ENCODE measurements at places on chromosomes 7 and 10.

DNA sequence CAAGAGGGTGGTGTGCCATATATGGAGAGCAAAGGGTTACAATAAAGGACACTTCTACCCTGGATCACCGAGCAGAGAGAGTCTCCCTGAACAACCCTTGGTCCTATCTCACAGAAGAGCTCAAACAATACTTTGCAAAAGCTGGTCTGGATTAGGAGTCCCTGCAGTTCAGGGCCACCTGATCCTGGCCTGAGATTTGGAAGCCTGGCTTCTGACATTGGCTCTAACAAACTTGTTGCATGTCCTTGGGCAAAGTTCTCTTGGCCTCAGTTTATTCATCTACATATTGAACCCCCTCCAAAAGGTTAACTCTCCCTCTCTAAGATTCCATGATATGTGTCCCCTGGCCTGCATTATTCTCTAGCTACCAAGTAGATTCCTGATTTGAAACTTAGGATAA is 1.7 kb downstream of the RBP4 start:
- no peak for DNase-seq
- no peak overlapping the region for H3K27ac ChIP-seq
- peaks cover 8% of the 10 kb centered on the region for H3K4me1 ChIP-seq
- H3K27me3 ChIP-seq: peaks cover 29% of the 10 kb centered on the region
- no peaks in the 10 kb centered on the region for H3K36me3 ChIP-seq

- no peaks in the 10 kb centered on the region for H3K27me3 ChIP-seq
- no peak for DNase-seq
- H3K27ac ChIP-seq: no peak overlapping the region
- no peak overlapping the region for H3K4me3 ChIP-seq
- H3K36me3 ChIP-seq: no peaks in the 10 kb centered on the region
- H3K4me1 ChIP-seq: peaks cover 22% of the 10 kb centered on the region
Measured at GRCh38 chr7:106062006-106062405, 50.1 kb downstream of the SYPL1 start.

DNA sequence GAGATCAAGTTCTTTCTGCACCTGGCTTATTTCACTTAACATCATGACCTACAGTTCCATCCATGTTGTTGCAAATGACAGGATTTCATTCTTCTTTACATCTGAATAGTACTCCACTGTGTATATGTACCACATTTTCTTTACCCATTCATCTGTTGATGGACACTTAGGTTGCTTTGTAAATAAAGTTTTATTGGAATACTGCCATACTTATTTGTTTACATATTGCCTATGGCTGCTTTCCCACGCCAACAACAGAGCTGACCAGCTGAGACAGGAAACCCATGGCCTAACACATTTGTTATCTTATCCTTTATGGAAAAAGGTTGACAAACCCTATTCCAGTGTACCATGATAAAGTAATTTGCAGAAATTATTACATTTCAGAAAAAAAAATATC is 153.7 kb downstream of the GLI3 start:
- H3K4me1 ChIP-seq: peaks cover 6% of the 10 kb centered on the region
- H3K36me3 ChIP-seq: no peaks in the 10 kb centered on the region
- H3K27ac ChIP-seq: no peak overlapping the region
- no peaks in the 10 kb centered on the region for H3K27me3 ChIP-seq
- no peak overlapping the region for H3K4me3 ChIP-seq

DNA sequence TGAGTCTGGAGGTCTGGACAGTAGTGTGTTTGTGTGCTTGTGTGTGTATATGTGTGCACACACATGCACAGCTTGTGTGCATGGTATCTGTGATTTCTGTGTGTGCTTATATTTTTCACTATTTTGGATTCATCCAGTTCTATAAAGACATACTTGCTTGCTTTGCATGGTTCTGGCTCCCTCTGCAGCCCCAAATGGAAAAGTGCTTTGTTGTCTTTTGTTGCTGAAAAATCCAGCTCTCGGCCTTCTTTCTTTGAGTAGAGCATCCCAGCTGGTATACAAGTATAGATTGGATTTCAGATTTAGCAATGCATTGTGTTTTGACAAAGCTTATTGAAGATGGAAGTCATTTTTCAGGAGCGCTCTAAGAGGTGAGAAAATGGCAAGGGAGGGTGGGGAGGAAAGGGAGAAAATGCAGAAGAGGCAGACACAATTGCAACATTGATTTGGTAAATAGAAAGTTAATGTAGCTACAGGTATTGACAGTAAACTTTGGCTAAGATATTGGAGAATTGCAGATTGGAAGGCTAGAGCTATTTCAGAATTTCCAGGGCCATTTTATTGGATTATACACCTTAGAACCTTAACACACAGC is 333.9 kb downstream of the AUTS2 start:
- no peak overlapping the region for H3K4me3 ChIP-seq
- peaks cover 4% of the 10 kb centered on the region for H3K36me3 ChIP-seq
- peaks cover 3% of the 10 kb centered on the region for H3K4me1 ChIP-seq
- H3K27me3 ChIP-seq: no peaks in the 10 kb centered on the region
- no peak overlapping the region for H3K27ac ChIP-seq

GRCh38 chr10:79027147-79028055 is 41.4 kb upstream of the ZMIZ1 start:
- no peak overlapping the region for H3K4me3 ChIP-seq
- no peaks in the 10 kb centered on the region for H3K36me3 ChIP-seq

GRCh38 chr7:71286336-71286735 is 154.4 kb downstream of the GALNT17 start:
- no peaks in the 10 kb centered on the region for H3K27me3 ChIP-seq
- peak overlapping the region; percentile 72 for H3K27ac ChIP-seq
- no peaks in the 10 kb centered on the region for H3K36me3 ChIP-seq
- DNase-seq: peak; percentile 90
- H3K4me3 ChIP-seq: no peak overlapping the region

- H3K36me3 ChIP-seq: no peaks in the 10 kb centered on the region
- no peak for DNase-seq
- no peaks in the 10 kb centered on the region for H3K4me1 ChIP-seq
Measured at GRCh38 chr7:64180989-64181388, 26.0 kb upstream of the ZNF735 start.

DNA sequence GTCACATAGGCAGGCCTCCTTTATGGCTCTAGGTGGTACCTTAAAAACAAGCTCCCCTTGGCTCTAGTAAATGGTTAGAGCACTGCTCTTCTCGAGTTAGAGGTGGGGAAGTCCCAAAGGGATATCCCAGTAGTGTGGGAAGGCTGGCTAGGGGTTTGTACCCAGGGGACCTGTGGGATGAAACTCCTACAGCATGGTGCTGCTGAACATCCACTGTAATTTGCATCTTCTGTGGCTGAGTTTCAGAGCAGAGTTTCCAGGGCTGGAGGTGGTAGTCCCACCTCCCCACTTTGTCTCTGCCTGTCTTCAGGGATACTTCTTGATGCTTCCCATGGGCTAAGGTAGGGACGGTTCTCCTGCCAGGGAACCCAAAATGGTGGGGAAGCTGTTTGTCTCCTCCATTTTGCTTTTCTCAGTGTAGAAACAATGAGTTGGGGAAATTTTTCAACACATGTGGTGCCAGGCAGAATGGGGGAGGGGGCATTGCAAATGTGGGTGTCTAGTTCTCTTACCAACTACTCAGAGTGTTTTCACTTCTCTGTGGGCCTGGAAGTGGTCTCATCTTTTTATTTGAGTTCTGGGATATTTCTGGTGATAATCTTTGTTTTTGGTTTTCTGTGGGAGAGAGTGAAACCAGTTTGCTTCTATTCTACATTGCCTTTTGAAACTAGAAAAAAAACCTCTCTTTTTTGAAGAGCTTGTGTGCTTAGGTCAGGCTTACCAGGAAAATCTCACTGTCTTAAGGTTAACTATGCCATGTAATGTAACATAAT is 36.3 kb downstream of the SCART1 start:
- no peak for DNase-seq
- H3K36me3 ChIP-seq: no peaks in the 10 kb centered on the region
- no peaks in the 10 kb centered on the region for H3K4me1 ChIP-seq
- H3K27me3 ChIP-seq: no peaks in the 10 kb centered on the region
- no peak overlapping the region for H3K27ac ChIP-seq

- no peaks in the 10 kb centered on the region for H3K27me3 ChIP-seq
- peaks cover 7% of the 10 kb centered on the region for H3K36me3 ChIP-seq
- DNase-seq: no peak
- H3K27ac ChIP-seq: no peak overlapping the region
- peak overlapping the region; percentile 95 for H3K4me3 ChIP-seq
Measured at GRCh38 chr10:104267721-104268404, 1.1 kb upstream of the GSTO2 start.

- H3K27me3 ChIP-seq: no peaks in the 10 kb centered on the region
- DNase-seq: no peak
- no peak overlapping the region for H3K27ac ChIP-seq
- no peak overlapping the region for H3K4me3 ChIP-seq
- no peaks in the 10 kb centered on the region for H3K36me3 ChIP-seq
Measured at GRCh38 chr10:12423896-12424295, 74.5 kb downstream of the CAMK1D start.

- no peak overlapping the region for H3K4me3 ChIP-seq
- no peaks in the 10 kb centered on the region for H3K36me3 ChIP-seq
- no peaks in the 10 kb centered on the region for H3K27me3 ChIP-seq
- no peaks in the 10 kb centered on the region for H3K4me1 ChIP-seq
- no peak overlapping the region for H3K27ac ChIP-seq
Measured at GRCh38 chr10:33453081-33454025, 118.9 kb upstream of the NRP1 start.

DNA sequence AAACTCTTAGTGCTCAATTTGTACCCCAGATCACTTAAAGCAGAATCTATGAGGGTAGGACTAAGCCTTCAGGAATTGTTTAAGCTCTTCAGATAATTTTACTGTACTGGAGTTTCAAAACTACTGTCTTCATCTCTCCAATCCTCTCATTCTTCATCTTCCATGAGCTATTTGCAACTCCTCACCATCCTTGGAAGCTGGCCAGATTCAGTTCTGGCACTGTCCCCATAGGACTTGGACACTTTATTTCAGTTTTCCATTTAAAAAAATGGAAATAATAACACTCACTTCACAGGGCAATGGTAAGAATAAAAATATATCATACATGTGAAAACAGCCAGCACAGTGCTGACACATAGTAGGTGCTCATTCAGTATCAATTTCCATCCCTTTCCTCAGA is 74.6 kb downstream of the PPP1R17 start:
- H3K27me3 ChIP-seq: no peaks in the 10 kb centered on the region
- DNase-seq: peak; percentile 16
- no peaks in the 10 kb centered on the region for H3K36me3 ChIP-seq
- H3K4me3 ChIP-seq: no peak overlapping the region
- no peaks in the 10 kb centered on the region for H3K4me1 ChIP-seq

DNA sequence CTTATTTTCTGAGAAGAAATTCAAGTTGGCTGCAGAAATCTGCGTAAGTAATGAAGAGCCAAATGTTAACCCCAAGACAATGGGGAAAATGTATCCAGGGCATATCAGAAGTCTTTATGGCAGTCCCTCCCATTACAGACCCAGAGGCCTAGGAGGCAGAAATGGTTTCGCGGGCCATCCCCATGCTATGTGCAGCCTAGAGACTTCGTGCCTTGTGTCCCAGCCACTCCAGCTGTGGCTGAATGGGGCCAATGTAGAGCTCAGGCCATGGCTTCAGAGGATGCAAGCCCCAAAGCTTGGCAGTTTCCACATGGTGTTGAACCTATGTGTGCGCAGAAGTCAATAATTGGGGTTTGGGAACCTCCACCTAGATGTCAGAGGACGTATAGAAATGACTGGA is 131.9 kb downstream of the GPR37 start:
- H3K27ac ChIP-seq: no peak overlapping the region
- DNase-seq: no peak
- no peaks in the 10 kb centered on the region for H3K27me3 ChIP-seq
- H3K36me3 ChIP-seq: no peaks in the 10 kb centered on the region

DNA sequence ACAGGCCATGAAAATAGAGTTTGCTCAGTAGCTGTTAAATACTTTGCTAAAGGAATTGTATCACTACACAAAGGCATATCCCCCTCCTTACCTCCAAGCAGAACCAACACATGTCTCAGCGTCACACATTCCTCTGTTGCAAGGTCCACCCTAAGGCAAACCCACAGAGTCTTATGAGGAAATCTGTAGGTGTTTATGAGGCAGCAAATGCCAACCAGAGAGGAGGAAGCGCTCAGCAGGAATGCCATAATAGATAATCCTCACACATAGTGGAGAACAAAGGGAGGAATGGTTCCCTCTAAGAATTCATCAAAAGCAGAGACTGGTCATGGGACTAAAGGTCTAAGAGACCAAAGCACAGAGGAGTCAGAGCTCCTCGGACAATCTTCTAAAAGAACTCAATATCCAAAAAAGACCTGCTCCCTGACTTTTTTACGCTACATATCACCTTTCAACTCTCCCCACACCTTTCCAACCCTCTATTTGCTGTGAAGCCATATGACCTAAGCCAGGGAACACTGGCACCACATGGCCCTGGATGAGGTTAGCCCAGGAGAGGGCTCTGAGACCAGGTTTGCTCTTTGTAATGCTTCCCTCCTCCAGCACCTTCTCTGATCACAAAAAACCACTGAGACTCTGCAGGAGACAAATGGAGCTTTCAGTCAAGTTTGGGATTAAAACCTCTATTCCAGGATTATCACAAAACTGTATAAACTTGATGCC is 7.3 kb downstream of the SLC25A13 start:
- H3K27me3 ChIP-seq: no peaks in the 10 kb centered on the region
- H3K4me1 ChIP-seq: peaks cover 4% of the 10 kb centered on the region
- H3K36me3 ChIP-seq: peaks cover 2% of the 10 kb centered on the region

- H3K36me3 ChIP-seq: no peaks in the 10 kb centered on the region
- no peak overlapping the region for H3K4me3 ChIP-seq
- no peak for DNase-seq
- H3K27ac ChIP-seq: no peak overlapping the region
Measured at GRCh38 chr10:71684356-71685173, 35.0 kb downstream of the C10orf105 start.

GRCh38 chr10:103727546-103727963 is 127.8 kb downstream of the SH3PXD2A start:
- H3K4me1 ChIP-seq: peaks cover 10% of the 10 kb centered on the region
- DNase-seq: peak; percentile 90
- H3K27me3 ChIP-seq: no peaks in the 10 kb centered on the region
- H3K27ac ChIP-seq: no peak overlapping the region
- no peak overlapping the region for H3K4me3 ChIP-seq

GRCh38 chr7:158369866-158370265 is 217.8 kb downstream of the PTPRN2 start:
- H3K4me3 ChIP-seq: no peak overlapping the region
- no peaks in the 10 kb centered on the region for H3K4me1 ChIP-seq
- no peak for DNase-seq
- no peak overlapping the region for H3K27ac ChIP-seq
- H3K36me3 ChIP-seq: no peaks in the 10 kb centered on the region
